ENCODE measurements at places on chromosomes 11 and 22.

DNA sequence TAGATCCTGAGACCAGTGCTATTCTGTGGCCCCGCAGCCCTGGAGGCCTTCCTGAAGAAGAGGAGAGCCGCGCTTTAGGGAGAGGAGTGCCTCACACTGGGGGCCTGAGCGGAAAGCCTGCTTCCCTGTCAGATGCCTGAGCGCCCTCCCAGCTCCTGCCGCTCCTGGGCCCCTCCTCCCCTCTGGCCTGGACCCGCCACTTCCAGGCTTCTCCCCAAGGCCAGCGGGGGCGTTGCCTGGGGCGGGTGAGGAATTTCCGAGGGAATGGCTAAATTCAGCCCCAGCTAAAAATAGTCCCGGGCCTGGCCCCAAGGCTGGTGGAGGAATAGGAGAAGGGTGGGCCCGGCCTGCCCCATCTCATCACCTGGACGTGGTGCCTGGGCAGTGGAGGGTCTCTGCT lies 15.4 kb downstream of the ARHGEF17 start:
- DNase-seq = no peak

DNA sequence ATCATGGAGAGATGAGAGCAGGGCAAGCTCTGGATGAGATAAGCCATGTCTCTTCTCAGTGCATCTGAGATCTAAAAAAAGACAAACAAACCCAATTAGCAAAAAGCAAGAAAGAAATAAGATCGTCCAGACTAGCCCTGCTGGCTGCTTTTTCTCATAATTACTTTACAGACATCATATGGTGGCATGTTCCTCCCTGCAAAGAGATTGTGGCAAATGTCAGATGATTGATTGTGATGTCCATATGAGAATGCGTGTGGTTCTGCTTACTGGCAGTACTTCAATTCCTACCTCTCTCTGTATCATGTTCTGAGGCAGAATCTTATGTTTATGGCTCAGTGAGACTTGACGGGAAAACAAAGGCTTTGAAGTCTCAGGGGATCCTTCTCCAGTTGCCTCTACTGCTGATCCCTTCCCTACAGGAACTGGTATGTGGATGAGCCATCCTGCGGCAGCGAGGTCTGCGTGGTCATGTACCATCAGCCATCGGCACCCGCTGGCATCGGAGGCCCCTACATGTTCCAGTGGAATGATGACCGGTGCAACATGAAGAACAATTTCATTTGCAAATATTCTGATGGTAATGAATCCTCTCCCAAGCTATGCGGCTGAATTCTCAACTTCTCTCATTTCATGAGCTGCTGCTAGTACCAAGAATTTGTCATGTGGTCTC lies 8.8 kb downstream of the LAYN start:
- DNase-seq = no peak

DNA sequence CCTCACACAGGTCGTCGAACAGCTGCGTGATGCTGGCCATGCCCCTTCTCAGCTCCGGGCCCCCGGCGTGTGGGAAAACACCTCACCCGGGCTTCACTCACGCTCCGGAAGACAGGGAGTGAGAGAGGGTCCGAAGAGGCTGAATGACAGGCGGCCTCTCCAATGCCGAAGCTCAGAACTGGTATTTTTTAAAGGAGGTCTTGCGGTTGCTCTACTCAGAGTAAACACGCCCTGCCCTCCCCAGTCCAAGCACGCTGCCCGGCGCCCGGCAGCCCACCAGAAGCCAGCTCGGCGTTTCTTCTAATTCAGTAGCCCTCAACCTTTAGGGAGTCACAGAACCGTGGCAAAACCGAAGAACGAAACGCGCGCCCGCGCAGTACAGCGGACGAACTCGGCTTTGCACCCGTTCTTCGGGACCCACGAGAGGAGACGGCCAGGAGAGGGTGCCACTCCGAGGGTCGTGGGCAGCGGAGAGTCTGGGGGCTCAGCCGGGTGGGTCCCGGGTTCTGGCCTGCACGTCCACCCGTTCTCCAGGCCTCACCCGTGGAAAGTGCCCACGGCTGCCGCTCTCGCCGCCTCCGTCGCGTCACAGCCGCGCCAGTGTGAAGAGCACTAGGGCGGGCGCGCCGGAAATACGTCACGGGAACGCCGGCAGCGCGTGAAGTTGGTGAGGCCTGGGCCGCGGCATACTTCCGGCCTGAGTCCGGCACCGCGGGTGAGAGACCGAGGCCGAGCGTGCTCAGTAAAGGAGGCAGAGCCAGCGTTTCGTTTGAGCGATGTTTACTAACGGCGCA lies at the start of gene TUBGCP6:
Gene TUBGCP6, minus strand, starts transcription at position 604 of the 794 bp plus-strand sequence. Its CDS starts 564 bp downstream, at position 40.
- DNase-seq = peak; percentile 33

DNA sequence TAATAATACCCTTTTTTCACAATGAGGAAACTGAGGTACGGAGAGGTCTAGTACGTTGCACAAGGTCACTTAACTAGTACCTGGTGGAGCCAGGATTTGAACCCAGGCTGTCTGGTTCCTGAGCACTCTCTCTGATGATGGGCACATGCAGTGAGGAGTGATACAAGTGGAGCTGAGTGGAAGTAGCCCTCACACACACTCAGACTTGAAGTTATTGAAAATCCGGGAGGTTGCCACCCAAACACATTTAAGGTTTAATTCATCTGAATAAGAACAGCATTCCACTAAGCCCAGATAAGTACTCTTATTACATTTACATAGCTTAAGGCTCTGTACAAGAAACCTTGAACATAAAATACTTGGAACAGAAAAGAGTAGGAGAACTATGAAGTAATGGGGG lies 4.8 kb downstream of the GRAP2 start:
- DNase-seq = no peak

GRCh38 chr11:119832202-119832935 lies 103.4 kb upstream of the NECTIN1 start:
- no peak for DNase-seq

GRCh38 chr22:25997886-25998775 lies 171.1 kb upstream of the SEZ6L start:
- no peak for DNase-seq

- DNase-seq = no peak
Measured at GRCh38 chr22:41818596-41818995, 14.3 kb upstream of the SREBF2 start.

GRCh38 chr11:35235936-35236666 lies 97.1 kb downstream of the CD44 start:
- DNase-seq = no peak

GRCh38 chr11:93494357-93494756 lies 48.8 kb downstream of the SMCO4 start:
- DNase-seq = no peak

- DNase-seq = no peak
Measured at GRCh38 chr11:103898577-103899336, 137.7 kb upstream of the DDI1 start.

GRCh38 chr11:69518081-69518950 lies 36.9 kb downstream of the LINC01488 start:
- DNase-seq = no peak

DNA sequence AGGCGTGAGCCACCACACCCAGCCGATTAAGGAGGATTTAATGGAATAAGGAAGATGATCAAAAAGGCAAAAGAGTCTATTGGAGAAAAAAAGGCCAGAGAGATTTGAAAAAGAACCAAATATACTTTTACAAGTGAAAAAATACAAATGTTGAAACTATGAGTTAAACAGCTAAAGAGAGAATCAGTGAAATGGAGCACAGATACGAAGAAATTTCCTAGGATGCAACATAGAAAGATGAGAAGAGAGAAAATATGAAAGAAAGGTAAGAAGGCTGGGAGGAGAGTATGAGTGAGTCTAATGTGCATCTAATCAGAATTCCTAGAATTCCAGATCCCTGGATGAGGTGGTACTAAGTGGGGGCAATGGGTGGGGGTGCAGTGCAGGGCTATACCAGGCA lies 19.4 kb upstream of the CELSR1 start:
- DNase-seq = no peak

GRCh38 chr22:27718186-27719035 lies 83.1 kb downstream of the MN1 start:
- DNase-seq = no peak

- no peak for DNase-seq
Measured at GRCh38 chr11:19607656-19608360, 104.8 kb upstream of the NAV2 start.

DNA sequence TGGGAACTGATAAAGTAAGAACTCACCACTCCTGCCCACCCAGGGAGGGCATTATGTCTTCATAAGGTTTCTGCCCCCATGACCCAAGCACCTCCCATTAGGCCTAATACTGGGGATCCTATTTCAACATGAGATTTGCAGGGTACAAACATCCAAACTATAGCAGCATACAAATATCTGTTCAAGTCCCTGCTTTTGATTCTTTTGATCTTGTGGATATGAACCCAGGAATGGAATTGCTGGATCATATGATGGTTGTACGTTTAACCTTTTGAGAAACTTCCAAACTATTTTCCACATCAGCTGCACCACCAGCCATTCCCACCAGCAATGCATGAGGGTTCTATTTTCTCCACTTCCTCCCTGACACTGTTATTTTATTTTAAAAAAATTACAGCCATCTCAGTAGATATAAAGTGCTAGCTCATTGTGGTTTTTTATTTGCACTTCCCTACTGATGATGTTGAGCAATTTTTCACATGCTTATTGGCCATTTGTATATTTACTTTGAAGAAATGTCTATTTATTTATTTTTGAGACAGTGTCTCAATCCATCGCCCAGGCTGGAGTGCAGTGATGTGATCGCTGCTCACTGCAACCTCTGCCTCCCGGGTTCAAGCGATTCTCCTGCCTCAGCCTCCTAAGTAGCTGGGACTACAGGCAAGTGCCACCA lies 7.1 kb upstream of the ATG16L2 start:
- DNase-seq = peak; percentile 83

DNA sequence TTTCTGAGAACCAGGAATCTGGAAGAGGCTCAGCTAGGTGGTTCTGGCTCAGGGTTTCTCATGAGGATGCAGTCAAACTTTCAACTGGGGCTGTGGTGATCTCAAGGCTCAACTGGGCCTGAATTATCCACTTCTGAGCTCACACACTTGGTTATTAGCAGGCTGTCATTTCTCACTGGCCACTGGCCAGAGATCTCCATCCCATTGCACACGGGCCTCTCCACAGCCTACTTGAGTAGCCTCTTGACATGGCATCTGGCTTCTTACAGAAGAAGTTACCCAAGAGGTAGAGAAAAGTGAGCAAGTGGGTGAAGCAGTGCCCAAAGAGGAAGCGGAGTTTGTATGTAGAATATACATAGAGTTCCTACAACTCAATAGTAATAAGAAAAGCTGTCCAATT lies 16.0 kb downstream of the CALCA start:
- DNase-seq = no peak

DNA sequence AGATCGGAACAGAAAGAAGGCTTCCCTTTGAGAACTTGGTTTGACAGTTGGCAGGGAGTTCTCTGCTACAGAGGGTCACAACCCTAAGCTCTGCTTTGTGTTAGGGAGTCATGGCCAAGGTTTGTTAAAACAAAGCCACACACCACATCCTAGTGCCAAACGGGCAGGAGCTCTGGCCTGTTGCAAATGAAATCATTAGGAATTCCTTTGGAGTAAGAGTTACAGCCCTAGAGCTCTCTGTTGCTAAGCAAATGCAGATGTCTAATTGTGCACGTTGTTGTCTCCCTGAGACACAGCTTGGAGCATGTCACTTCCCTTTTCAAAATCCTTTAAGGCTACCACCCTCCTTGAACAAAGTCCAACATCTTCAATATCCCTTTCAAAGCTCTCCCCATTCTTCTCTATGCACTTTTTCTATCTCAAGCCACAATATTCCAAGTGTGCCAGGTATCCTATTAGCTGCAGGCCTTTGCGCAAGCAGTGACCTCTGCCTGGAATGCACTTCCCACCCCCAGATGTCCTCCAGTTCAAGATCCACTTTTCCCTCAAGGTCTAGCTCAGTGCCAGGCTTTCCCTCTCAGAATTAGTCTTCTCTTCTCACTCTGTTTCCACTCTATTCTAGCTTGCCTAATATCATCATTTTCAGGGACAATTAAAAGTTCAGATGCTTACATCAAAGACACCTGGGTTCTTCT lies 253.7 kb upstream of the POU2AF2 start:
- no peak for DNase-seq

GRCh38 chr22:19535001-19535400 lies 10.8 kb upstream of the CLDN5 start:
- DNase-seq = no peak

GRCh38 chr11:42960521-42961088 lies 351.2 kb upstream of the API5 start:
- no peak for DNase-seq

DNA sequence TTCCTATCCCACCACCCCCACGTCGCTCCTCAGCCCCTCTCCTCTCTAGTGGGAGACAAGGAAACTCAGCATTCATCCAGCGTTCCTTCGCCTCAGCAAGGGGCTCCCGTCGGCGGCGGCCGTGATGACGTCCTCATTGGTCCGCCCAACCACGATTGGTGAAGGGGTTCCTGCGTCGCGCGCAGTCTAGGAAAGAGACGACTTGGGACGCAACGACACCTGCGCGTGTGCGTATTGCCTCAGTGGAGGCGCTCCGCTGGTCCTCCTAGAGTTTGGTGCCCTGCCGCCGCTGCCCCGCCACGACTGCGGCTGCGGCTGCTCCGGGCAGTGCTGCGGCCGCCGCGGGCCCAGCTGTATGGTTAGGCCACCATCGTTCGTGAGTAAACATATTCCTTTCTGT lies 56.6 kb downstream of the CCDC81 start:
- no peak for DNase-seq

GRCh38 chr22:35070451-35071093 lies 4.6 kb downstream of the ISX start:
- DNase-seq = no peak

DNA sequence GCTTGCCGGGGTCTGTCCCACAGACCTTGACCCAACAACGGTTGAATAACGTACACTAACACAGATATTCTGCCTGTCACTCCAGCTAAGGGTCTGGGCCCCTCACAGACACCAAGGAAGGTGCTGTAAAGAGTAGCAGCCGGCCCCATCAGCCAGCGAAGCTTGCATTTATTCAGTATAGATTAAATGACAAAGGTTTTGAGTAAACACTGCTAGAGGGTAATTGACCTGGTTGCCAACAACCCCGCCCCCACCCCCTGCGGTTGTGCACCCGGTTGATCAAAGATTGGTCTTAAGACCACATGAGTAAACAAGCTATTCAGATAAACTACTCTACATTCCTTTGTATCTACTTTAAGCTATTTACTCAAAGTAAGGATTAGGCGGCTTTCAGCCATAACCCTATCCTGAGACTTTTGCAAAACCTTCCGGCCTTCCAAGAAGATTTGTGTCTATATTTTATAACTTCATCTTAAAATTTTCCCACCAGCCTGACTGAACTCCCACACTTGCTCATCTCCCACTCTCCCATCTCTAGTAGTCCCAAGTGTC lies 4.8 kb upstream of the CKAP5 start:
- no peak for DNase-seq

All from SIG-M5 (cell line).